ENCODE measurements at places on chromosomes 16 and 17.

DNA sequence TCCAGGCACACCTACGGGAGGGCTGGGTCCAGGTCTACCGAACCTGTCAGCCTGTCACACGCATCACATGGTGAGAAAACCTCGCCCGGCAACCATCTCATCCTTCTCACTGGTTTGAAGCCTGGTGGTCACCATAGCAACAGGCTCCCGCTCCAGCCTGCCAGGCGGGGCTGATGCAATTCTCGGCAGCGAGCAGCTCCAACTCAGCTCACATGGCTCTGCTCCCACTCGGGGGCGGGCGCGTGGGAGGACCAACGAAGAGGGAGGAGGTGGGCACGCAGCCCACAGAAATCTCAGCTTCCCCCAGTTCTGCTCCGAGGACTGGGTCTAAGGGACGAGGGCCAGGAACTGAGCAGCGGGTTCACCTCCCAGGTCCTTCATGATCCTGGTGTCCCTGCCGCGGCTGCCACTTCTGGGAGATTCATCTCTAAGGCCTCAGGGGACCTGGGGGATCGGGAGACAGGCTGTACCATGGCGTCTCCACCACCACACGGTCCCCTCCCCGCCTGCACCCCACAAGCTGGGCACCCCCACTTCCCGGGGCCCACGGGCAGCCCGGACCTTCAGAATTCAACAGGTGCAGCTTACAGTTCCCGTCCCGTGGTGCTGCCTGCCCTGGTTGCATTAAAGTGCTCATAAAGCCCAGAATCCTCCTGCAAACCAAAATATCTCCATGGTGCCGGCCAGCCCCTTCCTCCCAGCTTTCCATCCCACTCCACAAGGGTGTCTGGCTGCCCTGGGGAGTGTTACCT lies 25.8 kb downstream of the ABR start:
- DNase-seq, result peak; percentile 66

DNA sequence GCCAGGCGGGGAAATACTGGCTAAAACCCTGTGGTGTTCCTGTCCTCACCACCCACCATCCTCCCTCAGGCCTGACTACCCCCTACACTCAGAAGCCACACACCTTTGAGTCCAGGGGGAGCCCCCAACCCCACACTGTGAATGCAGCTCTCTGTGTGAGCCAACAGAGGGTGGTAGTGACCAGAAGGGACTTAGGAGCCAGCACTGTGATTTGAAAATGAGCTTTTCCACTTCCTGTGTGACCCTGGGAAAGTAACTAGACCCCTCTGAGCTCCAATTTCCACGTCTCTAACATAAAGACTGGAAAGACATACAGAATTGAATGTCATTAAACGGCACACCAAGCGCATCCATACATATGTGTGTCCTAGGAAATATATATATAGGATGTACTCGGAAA lies 58.7 kb downstream of the SDK2 start:
- peak; percentile 4 for DNase-seq

DNA sequence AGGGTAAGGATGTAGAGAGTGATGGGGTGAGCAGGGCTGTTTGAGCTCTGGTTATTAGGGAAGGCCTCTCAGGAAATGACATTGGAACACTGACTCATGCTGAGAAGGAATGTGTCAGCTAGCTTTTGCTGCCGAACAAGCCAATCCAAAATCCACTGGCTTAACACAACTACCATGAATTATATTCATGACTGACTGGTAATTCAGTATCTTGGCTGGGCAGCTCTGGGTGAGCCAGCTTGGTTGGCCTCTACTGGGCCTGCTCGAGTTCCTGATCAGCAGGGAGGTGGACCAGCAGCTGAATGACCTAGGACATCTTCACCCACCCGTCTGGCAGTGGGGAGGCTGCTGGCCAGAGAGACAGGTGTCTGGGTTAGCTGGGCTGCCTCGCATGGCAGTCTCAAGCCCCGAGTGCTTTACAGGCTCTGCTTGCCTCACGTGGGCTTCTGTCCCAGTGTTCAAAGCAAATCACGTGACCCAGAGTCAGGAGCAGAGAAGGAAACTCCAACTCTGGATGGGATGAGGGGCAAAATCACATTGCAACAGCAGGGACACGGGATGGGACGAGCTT lies 209.4 kb downstream of the KATNIP start:
- DNase-seq, result no peak

- no peak for DNase-seq
Observed at GRCh38 chr16:29678691-29679267, at the start of gene QPRT. TSS of gene QPRT (plus strand) at chr16:29679180. CDS start at chr16:29679198, 18 bp downstream.

DNA sequence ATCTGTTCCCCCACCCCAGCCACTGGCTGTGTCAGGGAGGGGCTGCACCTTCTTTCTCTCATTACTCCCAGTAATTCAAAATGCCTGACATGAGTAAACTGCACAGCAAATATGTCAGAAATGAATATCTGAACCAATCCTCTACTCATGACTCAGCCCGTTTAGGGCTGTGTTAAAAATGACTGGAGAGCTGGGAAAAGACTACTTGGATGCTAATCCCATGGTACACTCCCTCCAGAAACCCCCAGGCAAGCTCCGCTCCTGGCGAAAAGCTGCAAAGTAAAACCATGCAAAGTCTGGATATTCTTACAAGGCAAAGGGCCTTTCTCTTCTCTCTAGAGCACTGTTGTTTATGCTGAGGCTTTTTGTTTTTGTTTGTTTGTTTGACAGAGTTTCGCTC lies 448.1 kb upstream of the DYNLRB2 start:
- DNase-seq, result no peak

DNA sequence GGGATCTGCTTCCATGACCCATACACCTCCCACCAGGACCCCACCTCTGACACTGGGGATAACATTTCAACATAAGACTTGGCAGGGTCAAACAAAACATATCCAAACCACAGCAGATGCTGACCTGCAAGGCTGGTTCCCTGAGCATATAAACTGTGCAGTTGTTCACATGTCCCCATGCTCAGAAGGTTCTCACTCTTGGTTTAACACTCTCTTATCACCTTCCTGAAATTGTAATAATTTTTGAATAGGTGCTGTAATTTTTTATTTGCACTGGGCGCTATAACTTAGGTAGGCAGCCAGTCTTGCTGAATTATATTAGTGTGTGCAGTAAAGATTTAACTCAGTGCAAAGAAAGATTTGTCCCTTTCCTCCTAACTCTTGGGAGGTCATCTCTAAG lies 824.8 kb upstream of the SOX9 start:
- DNase-seq, result no peak

DNA sequence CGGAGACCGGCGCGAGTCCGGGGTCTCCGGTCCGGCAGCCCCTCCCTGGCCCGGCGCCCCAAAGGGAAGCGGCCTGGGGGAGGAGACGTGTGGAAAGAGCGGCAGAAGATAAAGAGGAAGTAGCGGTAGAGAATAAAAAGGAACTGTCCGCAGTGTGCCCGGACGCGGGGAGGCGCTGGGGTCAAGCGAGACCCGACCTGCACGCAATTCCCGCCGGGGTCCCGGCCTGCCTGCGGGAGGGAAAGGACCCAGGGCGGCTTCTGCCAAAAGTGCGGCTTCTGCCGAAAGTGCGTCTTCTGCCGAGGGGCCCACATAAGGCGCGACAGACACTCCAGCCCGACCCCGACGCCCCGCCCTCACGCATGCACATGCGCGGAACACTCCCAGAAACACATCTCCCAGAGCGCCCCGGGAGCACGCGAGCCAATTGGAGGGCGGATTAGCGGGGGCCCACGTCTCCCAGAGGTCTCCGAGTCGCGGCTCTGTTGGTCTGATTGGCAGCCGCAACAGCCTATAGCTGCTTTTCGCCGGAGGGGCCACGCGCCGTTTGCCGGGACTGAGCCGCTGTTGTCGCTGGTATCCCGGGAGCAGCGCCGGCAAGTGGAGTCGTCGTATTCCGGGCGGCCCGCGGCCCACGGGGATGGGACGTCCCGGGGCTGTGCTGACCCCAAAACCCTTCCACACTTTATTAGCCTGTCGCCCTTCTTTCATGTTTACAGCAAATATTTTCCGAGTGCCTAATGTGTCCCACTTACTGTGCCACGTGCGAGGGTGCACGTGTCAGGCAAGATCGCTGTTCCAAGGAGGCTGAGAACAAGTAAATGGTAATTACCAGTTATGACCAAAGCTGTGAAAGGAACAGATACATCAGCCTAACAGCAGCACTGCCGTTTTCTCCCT lies 8.0 kb upstream of the MEFV start:
- peak; percentile 89 for DNase-seq

DNA sequence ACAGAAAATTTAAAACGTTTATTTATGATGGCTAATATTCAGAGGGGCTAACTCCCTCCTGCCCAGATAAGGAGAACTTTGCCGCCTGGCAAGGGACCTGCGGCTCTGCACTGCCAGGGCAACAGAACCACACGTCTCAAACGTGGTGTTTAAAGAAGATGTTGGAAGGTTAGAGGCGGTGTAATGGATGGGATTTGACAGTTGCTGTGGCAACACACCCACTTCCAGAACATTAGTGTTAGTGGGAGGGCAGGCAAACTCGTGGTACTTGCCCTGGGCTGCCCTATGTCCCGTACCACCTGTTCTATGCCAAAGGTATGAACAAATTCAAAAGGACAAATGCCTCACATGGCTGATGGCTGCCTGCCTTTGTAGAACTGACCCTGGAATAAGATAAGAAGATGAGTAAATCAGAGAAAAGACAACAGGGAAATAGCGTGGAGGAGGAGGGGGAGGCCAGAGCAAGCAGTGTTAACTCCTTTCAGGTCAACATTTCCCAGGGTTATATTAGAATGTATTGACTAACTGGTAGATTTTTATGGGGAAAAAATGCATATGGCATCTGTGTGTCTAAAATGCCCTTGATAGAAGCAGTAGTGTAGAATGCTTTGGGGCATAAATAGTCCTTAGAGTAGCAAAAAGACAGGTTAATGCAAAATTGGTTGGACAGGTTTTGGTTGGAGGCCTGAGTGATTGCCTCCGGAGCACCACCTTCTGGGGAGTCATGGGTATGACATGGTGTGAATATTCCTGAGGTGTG lies 30.8 kb downstream of the HLF start:
- peak; percentile 57 for DNase-seq

GRCh38 chr16:19722269-19722952 lies 4.3 kb downstream of the IQCK start:
- no peak for DNase-seq

DNA sequence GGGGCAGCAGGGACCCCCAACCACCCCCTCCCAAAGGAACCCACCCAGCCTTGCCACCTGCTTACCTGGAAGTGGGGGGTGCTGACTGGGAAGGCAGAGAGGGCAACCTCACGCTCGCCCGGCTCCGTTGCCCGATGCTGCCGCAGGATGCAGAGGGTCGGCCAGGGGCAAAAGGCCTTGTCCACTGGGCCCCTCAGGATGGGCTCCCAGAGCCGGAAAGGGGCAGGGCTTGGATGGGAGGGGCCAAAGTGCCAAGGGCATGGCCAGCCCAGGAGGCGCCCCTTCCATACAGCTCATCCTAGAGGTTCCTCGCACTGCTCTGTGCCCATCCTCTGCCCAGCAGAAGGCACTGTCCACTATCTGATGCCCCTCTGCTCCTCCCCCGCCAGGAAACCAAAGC lies 59.4 kb downstream of the SRCIN1 start:
- no peak for DNase-seq

DNA sequence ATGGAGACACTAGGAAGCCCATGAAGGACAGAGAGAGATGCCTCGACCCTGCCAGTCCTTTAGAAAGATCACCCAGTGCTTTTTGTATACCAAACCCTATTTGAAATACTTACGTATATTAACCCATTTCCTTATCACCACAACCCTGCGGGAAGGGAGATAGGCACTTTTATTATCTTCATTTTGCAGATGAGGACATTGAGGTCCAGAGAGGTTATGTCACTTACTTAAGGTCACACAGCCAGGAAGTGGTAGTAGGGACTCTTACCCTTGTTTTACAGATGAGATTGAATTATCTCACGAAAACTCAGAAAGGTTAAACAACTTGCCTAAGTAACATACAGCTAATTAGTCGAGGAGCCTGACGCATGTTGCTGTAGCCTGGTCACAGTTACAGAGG lies 38.2 kb downstream of the IL4R start:
- no peak for DNase-seq

DNA sequence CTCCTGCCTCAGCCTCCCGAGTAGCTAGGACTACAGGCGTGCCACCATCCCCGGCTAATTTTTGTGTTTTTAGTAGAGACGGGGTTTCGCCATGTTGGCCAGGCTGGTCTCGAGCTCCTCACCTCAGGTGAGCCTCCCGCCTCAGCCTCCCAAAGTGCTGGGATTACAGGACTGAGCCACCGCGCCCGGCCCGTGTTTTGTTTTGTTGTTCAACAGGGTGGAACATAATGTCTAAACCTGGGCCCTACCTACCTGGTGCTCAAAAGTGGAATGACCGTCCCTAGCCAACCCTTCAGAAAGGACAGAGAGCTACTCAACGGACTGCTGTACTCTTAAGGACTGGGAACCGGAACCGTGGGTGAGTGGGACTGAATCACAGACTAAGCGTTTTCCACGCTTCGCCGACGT lies 772 bp upstream of the KIF22 start:
- no peak for DNase-seq

DNA sequence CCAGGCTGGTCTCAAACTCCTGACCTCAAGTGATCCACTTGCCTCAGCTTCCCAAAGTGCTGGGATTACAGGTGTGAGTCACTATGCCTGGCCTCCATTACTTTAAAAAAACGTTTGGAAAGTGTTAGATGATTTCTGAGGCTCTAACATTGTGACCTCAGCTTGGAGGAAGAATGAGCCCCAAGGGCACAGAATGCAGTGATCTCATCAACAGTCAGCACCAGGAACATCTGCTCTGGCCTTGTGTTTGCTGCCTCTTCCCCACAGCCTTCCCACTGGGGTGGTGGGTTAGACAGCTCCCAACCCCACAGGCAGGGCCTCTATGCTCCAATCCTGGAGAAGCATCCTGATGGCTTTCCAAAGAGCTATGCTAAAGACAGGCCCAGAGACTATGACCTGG lies 37.7 kb upstream of the SREBF1 start:
- DNase-seq, result peak; percentile 43

GRCh38 chr17:35514564-35514963 lies 22.9 kb downstream of the SLFN12L start:
- no peak for DNase-seq

GRCh38 chr17:1146561-1147265 lies 33.1 kb downstream of the ABR start:
- no peak for DNase-seq

- DNase-seq, result no peak
Observed at GRCh38 chr16:75029854-75030253, 31.0 kb downstream of the ZNRF1 start.

DNA sequence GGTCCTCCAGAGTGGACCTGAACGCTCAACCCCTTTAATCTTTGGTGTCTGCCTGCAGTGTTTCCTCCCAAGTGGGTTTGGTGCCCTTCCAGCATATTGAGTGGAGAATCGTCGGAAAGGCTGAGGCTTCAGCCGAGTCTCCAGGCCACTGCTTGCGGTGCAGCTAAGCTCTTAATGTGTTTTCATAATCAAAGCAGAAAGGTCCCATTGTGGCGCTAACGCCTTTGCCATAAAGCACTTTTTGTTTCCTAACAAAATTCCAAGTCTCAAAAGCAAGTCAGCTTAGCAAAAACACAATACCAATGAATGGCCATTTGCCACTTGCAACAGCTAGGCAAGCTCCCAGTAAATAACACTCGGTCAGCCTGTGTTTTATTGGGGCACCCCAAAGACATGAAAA lies 57.6 kb downstream of the KSR1 start:
- no peak for DNase-seq

DNA sequence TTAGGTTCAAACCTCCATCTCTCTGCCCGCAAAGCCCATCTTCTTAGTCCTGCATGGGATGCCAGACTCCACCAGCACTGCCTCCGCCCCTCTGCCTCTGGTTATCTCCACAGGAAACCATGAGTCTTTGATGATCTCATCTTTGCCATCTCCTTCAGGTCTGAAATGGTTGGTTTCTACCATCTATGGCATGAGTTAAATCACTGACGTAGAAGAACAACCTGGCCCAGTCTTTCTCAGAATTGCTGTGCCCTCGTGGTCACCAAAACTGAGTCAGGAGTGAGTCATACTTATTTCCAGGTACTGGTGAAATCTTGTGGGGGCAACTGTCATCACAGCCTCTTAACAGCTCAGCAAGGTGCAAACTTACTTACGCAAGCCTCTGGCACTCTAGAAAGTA lies 468.7 kb upstream of the C16orf82 start:
- DNase-seq, result no peak

Measured in NCI-H1694 (cell line).